ENCODE measurements at places on chromosomes 16 and 17.

- DNase-seq: no peak
Observed at GRCh38 chr16:31360251-31360650, 5.3 kb downstream of the ITGAX start.

GRCh38 chr16:11721781-11722467 is 20.7 kb downstream of the TXNDC11 start:
- no peak for DNase-seq

DNA sequence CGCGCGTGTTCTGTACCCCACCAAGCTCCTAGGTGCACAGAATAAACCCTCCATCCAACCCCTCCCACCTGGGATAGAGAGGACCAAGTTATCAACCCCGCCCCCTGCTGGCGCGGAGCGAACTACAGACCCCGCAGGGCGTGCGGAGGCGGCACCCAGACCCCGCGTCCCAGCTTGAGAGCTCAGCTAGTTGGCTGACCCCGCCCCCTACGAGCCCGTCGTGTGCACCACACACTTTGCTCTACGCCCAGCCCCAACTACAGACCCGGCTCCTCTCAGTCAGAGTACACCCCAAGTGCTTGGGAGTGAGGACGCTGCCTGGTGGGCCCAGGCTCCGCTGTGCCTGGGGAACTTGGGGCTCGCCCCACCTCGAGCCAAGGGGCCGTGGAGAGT is 1.5 kb downstream of the GRIN2A start:
- DNase-seq: peak; percentile 51

GRCh38 chr16:9125658-9126505 is 34.4 kb downstream of the HAPSTR1 start:
- DNase-seq: no peak

- no peak for DNase-seq
Observed at GRCh38 chr16:2819179-2819938, 2.3 kb downstream of the PRSS21 start.

GRCh38 chr17:1007310-1008007 is 10.5 kb downstream of the TIMM22 start:
- DNase-seq: no peak

DNA sequence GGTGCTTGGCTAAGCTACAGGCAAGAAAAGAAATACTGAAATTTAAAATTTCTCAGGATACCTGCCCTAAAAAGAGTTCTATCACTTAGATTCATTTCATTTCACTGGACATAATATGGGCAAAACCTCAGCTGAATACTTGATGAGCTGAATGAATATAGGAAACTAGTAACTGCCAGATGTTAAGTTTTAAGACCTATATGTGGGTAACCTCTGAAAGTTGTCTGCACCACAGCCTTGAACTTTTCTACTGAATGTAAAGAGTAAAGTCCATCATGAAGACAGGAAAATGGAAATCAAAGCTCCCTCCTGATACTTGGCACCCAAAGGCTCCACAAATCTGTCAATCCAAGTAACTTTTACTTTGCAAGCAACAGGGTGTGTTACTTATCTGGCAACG is 50.8 kb downstream of the HIC1 start:
- peak; percentile 53 for DNase-seq

- peak; percentile 79 for DNase-seq
Observed at GRCh38 chr17:81601525-81602120, 35.3 kb downstream of the NPLOC4 start.

- DNase-seq: no peak
Observed at GRCh38 chr17:51375771-51376170, 115.4 kb downstream of the UTP18 start.

DNA sequence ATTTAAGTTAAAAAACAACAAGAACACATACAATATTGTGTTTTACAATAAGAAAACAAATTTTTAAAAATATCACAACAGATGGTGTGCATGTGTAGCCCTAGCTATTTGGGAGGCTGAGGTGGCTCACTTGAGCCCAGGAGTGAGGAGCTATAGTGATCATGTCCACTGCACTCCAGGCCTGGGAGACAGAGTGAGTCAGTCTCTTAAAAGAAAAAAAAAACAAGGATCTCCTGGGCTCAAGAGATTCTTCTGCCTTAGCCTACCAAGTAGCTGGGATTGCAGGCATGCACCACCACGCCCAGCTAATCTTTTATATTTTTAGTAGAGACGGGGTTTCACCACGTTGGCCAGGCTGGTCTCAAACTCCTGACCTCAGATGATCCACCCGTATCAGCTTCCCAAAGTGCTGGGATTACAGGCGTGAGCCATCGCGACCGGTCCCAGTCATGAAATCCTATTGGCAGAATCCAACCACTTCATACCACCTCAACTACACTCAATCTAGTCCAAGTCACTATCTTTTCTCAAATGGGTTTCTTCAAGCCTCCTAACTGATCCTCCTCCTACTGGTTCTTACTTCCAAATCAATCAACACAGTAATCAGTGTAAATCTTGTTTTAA is 55.0 kb downstream of the STH start:
- no peak for DNase-seq

GRCh38 chr16:3065069-3065741 is at the start of gene IL32:
IL32 (plus strand) TSS chr16:3065640; CDS start chr16:3065812, 172 bp downstream.
- peak; percentile 65 for DNase-seq

GRCh38 chr17:28737770-28738679 is 5.8 kb upstream of the TRAF4 start:
- peak; percentile 96 for DNase-seq

GRCh38 chr17:4900231-4901107 is 1.1 kb downstream of the C17orf107 start:
- peak; percentile 62 for DNase-seq

GRCh38 chr16:17444658-17445057 is 26.1 kb downstream of the XYLT1 start:
- DNase-seq: no peak

DNA sequence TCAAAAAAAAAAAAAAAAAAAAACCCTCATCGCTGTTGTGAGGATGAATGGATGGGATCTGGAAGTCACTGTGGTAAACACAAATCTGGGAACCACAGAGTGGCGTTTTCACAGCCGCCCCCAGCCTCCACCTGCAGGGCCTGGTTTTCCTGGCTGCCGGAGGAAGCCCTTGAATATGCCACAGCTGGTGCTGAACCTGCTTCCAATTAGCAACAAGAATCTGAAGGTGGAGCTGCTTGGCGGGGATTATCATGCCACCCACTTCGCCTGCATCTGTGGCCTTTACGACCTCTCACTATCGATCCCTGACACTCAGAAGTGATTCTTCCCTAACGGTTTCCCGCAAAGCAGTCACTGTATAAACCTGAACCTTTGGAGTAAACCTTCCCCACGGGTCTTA is 16.1 kb downstream of the MRM3 start:
- no peak for DNase-seq

GRCh38 chr17:47240806-47241205 is 12.8 kb upstream of the ITGB3 start:
- no peak for DNase-seq

DNA sequence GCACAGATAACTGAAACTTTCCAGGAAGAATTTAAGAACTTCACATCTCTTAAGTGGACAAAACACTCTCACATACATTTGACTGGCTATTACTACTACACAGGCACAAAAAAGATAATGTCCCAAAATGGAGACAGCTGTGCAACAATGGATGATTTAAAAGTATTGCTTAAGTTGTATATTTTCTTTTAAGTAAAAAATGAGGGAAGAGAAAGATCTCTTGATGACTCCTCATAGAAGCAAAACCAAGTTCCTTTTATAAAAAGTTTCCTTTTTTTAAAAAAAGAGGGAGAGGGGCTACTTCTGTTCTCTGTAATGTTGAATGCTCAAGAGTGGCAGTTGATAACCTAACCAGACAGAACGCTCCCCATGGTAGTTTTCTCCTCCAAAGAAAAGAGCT is 195.5 kb downstream of the ZFHX3 start:
- DNase-seq: no peak

GRCh38 chr16:529012-529575 is 1.6 kb downstream of the CAPN15 start:
- DNase-seq: peak; percentile 54

DNA sequence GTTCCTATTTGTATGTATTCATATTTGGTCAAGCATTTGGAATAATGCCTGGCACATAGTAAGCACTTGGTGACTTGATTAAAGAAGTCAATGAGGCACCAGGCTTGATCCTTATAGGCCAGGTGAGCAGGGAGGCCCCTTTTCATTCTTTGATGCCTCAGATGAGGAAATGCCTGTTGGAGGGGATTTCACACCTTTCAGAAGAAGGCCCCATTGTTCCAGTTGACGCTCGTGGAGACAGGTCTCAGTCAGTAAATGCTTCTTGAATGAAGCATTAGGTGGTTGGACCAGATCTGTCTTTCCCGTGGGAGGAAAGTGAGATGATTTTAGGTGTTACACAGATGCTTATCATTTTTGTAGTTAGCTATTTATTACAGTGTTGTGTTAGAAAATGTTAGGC is 13.0 kb downstream of the LCMT1 start:
- DNase-seq: no peak

DNA sequence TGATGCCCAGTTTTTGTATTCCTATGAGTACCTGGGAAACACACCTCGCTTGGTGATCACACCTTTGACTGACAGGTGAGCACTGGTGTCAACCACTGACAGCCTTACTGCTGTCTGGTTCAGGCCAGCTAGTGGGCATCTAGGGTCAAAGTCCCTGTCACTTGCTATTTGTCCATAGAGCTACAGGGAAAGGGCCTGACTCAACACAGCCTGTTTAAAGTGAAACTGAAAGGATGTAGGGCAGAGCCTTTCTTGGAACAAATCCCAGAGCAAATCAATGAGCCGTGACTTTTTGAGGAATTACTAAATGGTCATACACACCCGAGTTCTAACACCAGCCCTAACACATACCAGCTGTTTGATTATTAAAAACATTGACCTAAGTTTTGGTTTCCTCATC is 106.8 kb downstream of the DNAH9 start:
- DNase-seq: peak; percentile 10

DNA sequence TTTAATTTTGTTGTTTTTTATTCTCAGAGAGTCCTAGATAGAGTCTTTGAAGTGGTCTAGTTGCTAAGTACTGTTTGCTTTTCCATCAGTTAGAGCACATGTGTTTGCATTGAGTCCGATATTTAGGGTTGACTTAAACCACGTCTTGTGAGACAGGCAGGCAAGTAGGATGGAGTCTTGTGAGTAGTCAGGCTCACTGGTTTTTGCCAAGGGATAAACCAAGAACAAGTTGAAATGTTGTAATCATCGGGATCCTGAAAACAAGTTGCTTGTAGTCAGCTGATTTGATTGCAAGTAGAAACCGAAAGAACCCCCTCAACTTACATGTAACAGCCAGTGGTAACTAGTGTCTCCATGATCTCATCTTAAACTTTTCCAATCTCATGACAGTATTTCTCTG is 17.2 kb downstream of the ATP6V0A1 start:
- DNase-seq: no peak

DNA sequence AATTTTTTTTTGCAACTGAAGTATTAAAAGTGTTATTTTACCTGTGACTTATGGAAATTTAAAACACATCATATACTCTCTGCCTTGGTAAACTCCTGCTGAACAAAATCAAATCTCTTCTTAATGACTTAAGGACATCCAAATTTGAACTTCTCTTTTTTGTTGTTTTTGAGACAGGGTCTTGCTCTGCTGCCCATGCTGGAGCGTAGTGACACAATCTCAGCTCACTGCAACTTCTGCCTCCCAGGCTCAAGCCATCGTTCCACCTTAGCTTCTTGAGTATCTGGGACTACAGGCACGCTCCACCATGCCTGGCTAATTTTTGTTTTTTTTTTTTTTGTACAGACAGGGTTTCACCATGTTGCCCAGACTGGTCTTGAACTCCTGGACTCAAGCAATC is 56.1 kb downstream of the SKAP1 start:
- DNase-seq: no peak

DNA sequence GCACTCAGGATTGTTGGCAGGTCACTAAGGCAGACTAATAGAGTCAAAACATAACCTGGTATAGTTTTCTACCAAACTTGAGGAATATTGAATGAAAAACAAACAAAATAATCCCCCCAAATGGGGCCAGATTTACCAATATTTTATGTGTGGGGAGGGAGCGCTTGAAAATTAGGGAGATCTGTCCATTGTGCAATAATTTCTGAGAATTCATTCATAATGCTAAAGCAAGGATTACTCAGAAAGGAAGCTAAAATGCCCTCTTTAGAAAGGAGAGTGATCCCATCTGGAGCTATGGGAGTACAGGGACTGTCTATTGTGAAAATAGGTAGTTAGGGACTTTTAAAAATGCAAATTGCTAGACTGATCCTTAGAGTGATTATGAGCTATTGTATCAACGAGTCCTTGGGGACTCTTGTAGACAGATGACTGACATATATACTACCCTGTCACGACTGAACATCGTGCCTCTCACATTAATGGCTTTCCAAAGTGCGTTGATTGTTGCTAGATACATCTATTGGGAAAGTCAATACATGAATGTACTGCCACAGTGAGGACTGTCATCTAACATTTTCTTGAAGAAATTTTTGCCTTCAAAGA is 193.6 kb downstream of the AATF start:
- no peak for DNase-seq

GRCh38 chr17:7167832-7168231 is 11.3 kb downstream of the ASGR1 start:
- no peak for DNase-seq

DNA sequence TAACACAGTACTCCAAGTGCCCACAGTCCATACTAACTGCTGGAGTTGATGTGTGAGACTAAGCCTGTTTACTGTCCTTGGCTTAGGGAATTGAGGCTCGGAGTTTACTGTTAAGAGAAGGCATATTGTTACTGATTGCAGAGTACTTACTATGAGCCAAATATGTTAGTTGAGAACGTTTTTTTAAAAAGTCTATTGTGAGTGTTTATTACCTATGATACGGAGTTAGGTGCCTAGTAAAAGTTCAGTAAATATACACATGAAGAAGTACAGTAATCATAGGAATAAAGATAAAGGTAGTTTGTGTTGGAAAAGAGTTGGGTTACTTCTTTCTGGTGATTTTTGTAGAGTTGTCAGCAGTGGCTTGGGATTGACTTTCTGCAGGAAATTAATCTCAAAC is 25.4 kb downstream of the ZNRF1 start:
- no peak for DNase-seq

GRCh38 chr16:28932339-28933141 is 769 bp downstream of the CD19 start:
- DNase-seq: peak; percentile 51

- DNase-seq: no peak
Observed at GRCh38 chr16:65698791-65699321, 577.0 kb upstream of the CDH11 start.

- DNase-seq: no peak
Observed at GRCh38 chr16:71552698-71553503, 24.0 kb downstream of the TAT start.

DNA sequence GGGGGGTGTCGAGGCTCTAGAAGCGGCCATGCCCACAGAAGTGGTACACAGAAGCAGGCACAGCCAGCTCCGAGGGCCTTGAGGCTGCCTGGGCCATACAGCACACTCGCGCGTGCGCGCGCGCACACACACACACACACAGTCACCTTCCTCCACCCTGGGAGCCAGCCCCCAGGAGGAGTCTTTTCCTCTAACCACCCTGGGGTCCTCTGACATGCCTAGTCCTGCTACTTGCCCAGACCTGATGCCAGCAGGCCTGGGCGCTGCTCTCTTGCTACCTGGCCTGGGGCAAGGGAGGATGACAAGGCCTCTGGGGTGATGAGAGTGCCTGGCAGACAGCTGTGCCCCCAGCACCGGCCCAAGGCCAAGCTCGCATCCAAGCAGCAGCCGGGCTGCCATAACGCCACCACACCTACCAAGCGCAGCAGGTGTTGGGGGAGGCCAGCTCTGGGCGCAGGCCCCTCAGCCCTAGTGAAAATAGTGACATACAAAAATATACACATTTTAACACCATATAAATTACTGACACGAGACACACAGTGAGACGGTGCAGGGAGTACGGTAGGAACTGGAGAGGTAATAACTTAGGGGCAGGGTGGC is 41.1 kb downstream of the TSC2 start:
- no peak for DNase-seq
